ENCODE measurements at places on chromosomes 13 and 19.

- DNase-seq = no peak
These were observed 59.5 kb downstream of the TDRD12 start for GRCh38 chr19:32779082-32779481.

GRCh38 chr13:31081316-31081715 lies 80.4 kb downstream of the HSPH1 start:
- DNase-seq = no peak

DNA sequence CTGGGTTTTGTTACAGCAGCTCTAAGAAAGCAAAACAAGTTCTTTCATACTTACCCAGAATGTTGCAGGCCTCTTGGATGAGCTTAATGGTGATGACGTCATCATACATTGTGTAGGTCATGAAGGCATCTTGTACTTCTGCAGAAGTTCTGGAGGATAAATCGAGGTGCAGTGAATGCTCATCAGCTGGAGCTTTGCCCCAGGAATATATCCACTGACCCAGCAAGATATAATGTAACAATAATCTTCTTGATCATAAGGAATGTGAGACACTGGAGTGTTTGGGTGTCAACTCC lies 63.0 kb downstream of the C13orf42 start:
- no peak for DNase-seq

GRCh38 chr19:1271528-1272422 lies 2.6 kb downstream of the CIRBP start:
- no peak for DNase-seq

DNA sequence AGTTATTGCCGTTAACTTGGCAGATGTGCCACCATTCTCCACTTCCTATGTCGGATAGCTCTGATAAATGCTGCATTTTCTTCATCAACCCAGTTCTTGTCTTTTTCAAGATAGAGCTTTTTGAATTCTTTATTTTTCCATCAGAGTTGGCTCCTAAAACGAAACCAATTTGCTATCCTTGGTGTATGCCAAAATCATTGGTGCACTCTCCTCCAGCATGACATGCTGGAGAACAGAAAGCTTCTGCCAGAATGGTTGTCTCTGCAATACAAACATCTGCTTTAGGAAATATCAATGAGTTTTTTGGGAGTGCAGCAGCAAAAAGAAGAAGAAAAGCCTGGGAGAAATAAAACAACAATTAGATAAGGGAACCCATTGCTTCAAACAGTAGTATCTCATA lies 124.2 kb downstream of the CDK8 start:
- DNase-seq = no peak

DNA sequence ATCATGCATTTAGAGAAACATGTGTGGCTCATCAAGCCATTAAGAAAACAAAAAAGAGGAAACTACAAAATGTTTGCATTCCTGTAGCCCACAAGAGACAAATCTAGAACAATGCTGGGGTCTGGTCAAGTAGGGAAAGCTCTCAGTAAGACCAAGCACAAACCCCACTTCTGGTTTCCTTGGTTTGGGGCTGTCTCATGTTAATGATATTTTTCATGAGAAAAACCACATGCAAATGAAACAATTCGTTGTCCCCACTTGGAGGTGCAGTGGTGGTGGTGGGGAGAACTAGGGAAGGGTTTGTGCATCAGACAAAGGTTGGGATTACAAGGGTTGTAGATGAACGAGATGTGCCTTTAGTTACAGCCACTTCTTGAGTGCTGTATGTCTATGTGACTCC lies 7.0 kb upstream of the RB1 start:
- DNase-seq = no peak

- DNase-seq = no peak
These were observed 34.2 kb downstream of the THSD1 start for GRCh38 chr13:52371736-52372247.

- no peak for DNase-seq
These were observed 156.2 kb downstream of the SIPA1L3 start for GRCh38 chr19:38062959-38063761.

- no peak for DNase-seq
These were observed 10.6 kb downstream of the NCLN start for GRCh38 chr19:3196064-3196932.

- DNase-seq = no peak
These were observed 9.2 kb upstream of the GSX1 start for GRCh38 chr13:27783111-27783510.

DNA sequence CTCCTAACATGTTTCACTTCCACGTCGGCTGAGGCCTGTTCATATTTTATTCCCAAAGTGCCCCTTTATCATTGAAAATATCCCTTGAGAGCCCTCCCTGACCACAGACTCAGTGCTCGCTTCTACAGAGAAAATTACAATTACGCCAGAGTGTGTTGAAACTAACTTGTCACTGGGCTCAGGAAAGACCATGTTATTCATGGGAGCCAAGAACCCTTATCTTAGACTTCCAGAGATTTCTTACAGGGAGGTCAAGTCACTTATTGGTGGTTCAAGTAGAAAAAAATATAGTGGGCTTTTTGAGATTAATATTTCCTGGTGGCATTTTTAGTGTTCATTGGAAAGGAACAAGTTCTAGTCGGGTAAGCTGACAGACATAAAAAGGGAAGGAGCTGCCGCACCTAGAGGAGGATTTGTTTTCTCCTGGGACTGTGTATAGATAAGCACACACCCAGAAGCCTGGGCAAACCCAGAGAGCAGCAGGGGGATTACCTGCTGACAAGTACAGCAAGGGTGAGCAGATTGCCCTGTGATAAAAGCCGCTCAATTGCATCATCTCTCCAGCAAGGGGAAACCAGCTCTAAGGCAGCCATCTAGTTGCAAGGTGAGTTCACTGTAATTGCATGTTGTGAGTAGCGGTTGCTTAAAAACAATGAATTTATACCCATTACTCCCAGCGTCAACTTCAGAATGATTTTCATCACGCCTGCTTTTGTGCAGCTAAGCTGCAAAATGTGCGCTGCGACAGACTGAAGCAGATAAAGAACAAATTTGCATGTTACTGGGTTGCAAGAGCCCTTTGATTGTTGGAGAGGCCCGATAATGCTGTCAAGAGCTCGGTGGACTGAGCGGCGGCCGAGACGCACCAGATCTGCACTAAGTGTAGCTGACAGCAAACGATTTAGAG lies 46.2 kb downstream of the DCT start:
- DNase-seq = peak; percentile 43

GRCh38 chr13:42720858-42721219 lies 60.5 kb upstream of the FAM216B start:
- no peak for DNase-seq

DNA sequence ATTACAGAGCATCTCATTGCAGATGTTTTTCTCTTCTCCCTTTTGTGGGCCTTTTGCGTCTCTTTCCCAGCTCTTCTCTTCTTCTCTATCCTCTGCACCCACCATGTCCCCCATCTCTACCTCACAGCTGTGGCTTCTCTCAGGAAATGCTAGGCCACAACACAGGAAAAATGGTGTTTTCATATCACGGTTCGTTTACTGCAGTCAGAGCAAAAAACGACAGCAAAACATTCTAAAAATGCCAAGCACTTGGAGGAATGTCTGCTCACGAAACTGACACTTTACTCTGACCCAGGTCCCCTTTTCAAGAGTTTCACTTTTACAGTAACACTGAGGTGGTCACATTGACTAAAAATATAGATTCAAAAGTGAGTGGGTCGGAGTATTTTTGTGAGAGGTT lies 152.2 kb downstream of the DCT start:
- no peak for DNase-seq

GRCh38 chr19:41408256-41408655 lies 10.6 kb downstream of the BCKDHA start:
- no peak for DNase-seq

- DNase-seq = no peak
These were observed 318.3 kb upstream of the SGCG start for GRCh38 chr13:22862478-22862877.

DNA sequence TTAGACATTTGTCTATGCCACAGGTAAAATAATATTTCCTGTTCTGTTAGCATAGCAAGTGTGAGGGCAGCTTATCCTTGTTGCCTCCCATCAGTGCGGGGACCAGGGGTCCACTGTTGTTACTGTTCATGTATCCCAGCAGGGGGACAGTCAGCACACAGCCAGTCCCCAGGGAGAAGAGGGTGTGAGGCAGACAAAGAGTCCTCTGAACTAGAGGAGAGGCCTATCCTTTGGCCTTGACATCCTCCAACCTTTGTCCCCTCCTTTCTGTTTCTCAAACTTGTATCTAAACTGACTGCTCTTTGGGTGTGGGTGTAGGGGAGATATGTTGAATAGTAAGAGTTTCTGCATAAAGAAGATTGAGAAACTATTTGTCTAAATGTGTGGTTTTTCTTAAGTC lies 2.9 kb upstream of the GPR18 start:
- DNase-seq = no peak

DNA sequence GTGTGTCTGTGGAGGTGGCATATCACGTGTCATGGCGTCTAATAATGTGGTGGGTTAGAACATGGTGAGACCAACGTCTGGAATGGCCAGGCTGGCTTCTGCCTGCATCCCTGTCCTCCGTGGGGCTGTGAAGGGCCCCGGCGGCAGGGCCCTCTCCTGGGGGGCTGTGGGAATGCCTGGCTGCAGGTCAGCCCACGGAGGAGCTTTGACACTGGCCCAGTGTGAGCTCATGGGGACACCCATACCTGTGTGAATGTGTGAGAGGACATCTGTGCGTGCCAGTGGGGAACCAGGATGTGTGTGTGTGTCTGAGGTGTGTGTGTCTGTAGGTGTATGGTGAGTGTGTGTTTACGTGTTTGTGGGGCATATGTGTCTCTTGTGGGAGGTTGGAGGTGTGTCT lies 300.1 kb downstream of the TEX29 start:
- no peak for DNase-seq

- DNase-seq = peak; percentile 74
These were observed 1.3 kb upstream of the BSG start for GRCh38 chr19:570937-571565.

GRCh38 chr13:37706041-37706440 lies 107.5 kb upstream of the POSTN start:
- no peak for DNase-seq

GRCh38 chr13:33676045-33676989 lies 141.6 kb upstream of the RFC3 start:
- peak; percentile 35 for DNase-seq

- no peak for DNase-seq
These were observed 1.9 kb upstream of the VASP start for GRCh38 chr19:45505151-45505995.

- DNase-seq = no peak
These were observed 33.6 kb upstream of the HMGB1 start for GRCh38 chr13:30499338-30499737.

- DNase-seq = no peak
These were observed 48.0 kb upstream of the WASF3 start for GRCh38 chr13:26509491-26509890.

- DNase-seq = no peak
These were observed 54.1 kb upstream of the MAB21L1 start for GRCh38 chr13:35530581-35530980.

DNA sequence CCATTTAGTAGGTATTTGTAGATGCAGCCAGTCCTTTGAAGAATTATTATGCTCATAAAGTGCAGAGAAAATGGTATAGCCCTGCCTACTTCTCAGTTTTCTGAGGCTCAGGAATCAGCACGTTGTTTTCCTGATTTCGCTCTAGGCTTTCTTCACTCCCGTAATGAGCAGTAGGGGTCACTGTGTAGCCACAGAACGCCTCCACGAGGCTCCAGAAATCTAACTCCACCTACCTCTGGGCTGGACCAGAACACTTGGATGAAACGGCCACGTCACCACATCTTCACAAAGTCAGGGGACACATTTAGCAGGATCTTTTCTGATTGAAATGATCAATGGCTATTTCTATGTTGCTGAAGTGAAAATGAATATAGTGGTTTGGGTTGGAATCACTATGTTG lies 49.8 kb upstream of the GTF3A start:
- peak; percentile 65 for DNase-seq

GRCh38 chr13:35159041-35159440 lies 217.0 kb downstream of the NBEA start:
- DNase-seq = no peak

DNA sequence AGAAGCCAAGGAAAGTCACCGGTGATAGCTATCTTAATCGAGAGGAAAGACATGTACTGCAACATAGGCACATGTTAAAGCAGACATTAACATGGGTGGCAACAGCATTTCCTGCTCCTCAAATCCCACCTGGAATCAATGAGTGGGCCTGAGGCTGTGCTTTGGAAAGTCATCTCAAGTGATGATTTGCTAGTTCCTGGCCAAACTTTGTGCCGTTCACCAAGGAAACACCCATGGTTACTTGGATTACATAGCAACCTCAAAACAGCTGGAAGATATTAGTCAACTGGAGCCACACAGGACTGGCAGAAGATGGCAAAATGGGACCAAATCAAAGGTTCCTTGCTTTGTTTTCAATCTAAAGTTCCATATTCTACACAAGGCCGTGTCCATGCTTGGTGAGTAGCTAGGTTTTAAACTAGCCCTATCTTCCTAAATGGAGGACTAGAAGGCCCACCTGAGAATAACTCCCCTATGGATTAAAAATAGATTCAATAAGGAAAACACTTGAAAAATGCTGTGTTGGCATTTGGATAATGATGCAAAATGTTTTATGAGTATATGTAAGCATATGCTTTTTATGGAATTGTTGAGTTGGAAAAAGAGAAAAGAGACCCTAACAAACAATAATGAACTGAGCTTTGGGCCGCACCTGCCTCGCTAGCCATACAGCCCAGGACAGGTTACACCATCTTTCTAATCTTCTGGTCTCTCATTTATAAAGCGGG lies 144.5 kb downstream of the RGCC start:
- no peak for DNase-seq

DNA sequence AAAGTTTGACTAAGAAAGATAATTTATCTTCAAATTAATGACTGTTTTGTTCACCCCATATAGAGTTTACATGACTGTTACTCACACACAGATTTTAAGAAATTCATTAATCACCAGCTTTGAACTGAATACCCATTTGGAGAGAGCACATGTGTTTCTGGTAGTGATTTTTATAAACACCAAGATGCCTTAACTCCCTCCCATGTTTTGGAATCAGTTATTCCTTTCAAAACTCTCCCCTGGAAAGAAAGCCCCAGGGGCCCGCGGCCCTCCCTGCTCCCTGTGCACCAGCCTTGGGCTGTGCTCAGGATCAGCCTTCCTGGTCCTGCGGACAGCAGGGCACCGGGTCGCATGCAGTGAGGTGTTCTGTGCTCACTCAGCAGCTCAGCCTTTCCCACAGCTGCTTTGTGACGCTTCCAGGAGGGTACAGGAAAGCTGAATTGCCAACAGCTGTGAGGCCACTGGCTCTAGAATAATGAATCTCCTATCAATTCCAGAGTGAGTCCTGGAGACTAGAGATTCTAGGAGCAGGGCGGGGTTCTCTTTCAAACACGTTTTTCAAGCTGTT lies 483.2 kb downstream of the EFNB2 start:
- DNase-seq = no peak

DNA sequence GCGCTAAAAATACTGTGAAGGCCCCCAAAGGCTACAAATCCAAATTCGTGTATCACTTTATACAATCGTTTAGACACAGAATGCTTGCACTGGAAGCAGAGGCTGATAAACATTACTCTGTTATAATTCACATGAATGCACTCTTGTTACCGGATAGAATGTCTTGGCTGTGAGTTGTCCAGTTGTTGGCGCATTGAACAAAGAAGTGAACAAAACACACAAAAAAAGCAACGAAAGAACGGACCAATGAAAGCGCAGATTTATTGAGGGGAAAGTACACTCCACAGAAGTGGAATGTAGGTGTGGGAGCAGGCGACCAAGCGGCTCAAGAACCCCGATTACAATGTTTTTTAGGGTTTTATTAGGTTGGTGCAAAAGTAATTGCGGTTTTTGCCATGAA lies 529 bp upstream of the ZNF418 start:
- DNase-seq = no peak

- no peak for DNase-seq
These were observed 26.2 kb upstream of the MRI1 start for GRCh38 chr19:13738073-13738472.

GRCh38 chr13:103640606-103641005 lies 574.4 kb upstream of the SLC10A2 start:
- DNase-seq = no peak

Data from stimulated activated CD8-positive, alpha-beta memory T cell treated with anti-CD3 and anti-CD28 coated beads, Interleukin-4, amount 100 ng/mL, for 48 hours (primary cell).